Sciatic nerve (tissue), 2 donors: ENCODE measurements at places on chromosomes 1 and 21. TPM values are rescaled to one million over a fixed set of nuclear protein-coding genes. Genes with fewer than 3 reads are reported as not detected.

DNA sequence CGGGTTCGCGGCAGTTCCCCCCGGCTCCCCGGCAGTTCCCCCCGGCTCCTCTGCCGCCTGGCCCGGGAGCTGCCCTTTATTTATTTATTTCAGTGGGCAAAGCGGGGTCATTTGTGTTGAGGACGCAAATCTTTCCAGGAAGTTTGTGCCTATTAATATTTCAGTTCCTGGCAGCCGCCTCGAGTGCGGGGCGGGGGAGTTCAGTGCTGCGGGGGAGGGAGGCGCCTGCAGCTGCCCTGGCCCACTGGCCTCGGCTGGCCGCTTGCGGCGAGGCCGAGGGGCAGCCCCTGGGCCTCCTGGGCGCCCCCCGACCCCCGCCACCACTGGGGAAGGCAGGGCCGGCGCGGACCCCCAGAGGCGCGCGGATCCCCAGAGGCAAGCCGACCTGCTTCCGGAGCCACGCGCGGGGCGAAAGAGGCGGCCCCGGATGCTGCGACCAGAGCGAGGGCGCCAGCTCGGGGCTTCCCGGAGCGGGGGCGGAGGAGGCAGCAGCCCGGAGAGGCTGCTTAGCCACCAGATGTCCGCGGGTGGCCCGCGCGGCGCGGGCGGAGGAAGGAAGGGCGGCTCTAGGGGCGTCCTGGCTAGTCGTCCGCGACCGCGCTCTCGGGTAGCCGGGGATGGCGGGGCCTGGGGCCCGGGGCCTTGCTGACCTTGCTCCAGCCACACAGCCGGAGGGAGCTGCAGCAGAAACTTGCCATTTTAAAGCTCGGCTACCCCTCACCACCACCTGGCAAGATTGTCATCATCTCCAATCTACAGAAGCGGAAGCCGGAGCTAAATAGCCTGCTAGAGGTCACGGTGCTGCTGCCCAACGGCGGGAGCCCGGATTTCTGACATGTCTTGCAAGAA lies 48.0 kb downstream of the H3-3A start:
- DNase-seq: peak; percentile 81

DNA sequence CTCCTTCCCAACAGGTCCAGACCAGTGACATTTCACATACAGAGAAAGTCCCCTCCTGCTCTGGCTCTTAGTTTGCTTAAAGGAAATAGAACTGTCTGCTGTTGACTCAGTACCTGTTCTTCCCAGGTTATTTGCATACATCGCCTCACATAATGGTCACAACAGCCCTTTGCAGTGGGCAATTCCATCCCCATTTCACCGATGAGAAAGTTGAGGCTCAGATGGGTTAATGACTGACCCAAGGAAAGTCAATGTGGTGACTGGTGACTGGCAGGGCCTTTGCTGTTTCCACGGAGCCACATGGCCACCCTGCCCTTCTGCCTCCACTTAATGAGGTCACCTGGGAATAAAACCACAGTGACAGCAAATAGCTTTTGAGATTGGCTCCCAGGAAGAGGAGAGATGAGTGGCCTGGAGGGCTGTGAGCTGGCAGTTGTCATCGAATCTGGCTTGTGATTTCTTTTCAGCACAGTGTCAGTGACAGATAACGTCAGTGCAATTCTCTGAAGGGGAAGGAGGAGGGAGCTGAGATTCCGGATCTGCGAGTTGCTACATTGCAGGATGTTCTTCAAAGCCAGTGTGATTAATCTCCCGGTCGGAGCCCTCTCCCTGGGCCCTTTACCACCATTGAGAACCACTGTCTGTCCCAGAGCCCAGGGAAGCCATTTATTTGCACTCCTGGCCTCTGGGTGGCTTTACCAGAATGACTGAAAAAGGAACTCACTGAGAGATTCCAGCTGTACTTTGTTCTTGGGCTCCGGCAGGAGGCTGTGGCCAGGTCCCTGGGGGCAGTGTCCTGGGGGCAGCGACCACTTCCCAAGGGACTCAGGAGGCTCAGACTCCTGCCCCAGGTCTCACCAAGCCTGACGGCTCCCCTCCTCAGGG lies 117.2 kb downstream of the CNIH3 start:
- DNase-seq: no peak

DNA sequence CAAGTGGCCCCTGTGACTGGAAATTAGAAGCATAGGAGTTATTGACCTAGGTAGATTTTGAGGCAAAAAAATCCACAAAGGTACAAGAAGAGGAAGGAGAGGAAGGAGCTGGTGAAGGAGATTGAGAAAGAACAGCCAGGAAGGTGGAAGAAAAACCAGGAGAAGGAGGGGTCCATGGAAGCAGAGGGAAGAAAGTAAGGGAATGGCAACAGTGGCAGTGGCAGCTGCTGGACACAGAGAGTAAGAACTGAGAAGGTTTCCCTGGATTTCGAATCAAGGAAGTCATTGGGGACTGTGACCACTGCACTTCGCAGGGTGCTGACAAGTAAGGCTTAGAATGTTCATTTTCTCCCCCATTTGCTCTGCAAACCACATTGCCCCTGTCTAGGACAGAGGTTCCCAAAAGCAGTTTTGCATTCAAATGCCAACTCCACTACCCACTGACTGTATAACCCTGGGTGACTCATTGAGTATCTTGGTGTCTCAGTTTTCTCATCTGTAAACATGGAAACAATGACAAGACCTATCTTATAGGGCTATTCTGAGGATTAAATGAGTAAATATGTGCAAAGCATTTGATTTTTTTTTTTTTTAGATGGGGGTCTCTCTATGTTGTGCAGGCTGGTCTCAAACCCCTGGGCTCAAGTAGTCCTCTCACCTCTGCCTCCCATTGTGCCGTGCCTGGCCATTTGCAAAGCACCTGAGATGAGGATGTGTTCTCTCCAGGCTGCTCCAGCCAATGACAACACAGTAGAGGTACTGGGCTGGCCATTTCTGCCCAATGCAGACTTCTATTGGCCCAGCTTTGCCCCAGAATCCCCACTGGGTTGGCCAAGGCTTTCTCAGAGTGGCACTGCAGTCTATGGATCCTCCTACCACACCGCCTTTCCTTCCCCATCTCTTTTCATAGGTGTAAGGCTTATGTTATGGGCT lies 9.3 kb upstream of the CAPN2 start:
- DNase-seq: no peak

DNA sequence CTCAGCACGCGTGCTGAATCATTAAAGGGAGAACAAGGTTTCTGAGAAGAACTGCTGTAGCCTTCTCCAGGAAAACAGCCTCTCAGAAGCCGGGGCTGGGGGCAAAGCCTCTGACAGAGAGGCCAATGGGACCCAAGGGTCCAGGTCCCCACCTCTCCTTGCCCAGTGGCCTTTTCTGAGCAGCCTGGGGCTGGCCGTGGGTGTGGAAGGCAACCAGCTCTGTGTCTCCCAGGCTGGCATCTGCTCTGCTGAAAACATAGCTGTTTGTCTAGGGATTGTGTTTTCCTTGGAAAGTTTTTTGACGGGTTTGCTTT lies 261.2 kb downstream of the NPHP4 start:
- no peak for DNase-seq

GRCh38 chr21:31498985-31499384 lies 154.9 kb upstream of the TIAM1 start:
- no peak for DNase-seq

DNA sequence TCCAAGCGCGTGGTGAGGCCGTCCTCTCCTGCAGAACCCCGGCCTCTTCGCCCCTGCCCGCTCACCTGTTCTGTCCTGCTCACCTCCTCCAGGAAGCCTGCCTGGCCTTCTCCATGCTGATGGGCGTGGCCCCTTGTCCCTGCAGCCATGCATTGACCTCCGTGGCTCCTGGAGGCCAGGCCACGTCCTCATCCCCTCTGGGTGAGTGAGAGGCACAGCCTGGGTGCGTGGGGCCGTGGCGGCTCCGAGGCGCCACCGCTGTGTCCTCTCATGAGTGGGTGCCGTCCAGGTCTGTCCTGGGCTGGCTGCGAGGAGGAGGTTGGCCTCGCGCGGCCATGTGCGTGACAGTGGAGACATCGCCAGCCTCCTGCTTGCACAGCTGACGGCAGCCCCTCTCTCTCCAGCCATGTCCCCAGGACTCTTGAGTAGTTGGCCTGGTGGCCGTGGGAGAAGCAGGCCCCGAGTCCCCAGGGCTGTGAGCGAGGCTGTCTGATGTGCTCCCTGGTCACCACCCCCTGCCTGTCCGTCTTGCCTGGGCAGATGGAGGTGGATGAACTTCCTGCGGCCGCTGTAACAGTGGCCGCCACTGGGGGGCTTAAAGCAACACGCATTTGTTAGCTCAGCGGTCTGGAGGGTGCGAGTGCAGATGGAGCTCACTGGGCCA lies 58.1 kb downstream of the PRKCZ start:
- no peak for DNase-seq

GRCh38 chr1:104378414-104378813 lies 628.7 kb downstream of the AMY1C start:
- DNase-seq: no peak

DNA sequence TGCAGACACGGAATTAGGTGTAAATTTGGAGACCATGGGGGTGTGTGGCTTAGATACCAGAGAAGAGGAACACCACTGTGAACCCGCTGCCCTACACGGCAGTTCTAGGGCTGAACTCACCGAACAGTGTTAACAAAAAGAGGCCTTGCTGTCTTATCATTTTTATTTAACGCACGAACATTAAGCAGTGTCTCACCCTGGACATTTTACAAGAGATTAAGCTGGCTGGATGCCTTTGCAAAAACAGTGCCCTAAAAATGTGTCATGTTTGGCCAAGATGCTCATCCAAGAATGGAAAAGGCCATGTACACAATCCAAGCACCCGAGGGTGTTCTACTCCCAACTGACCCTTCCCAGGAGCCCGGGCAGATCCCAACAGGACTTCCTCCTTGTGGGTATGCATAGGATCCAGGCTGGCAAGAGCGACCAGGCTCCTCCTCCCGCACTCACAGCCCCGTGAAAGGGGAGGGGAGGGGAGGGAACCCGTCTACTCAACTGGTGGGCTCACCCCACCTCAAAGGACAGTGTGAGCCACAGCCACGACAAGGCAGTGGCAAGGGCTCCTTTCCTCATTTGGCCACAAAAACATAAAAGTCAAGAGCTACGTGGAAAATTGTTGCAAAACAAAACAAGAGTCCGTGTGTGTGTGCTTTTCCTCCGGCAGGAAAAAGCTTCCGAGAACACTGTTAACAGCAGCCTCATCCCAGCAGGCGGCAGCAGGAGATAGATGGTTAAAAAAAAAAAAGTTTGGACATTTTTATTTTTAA lies 20.3 kb downstream of the C2CD2 start:
- no peak for DNase-seq

DNA sequence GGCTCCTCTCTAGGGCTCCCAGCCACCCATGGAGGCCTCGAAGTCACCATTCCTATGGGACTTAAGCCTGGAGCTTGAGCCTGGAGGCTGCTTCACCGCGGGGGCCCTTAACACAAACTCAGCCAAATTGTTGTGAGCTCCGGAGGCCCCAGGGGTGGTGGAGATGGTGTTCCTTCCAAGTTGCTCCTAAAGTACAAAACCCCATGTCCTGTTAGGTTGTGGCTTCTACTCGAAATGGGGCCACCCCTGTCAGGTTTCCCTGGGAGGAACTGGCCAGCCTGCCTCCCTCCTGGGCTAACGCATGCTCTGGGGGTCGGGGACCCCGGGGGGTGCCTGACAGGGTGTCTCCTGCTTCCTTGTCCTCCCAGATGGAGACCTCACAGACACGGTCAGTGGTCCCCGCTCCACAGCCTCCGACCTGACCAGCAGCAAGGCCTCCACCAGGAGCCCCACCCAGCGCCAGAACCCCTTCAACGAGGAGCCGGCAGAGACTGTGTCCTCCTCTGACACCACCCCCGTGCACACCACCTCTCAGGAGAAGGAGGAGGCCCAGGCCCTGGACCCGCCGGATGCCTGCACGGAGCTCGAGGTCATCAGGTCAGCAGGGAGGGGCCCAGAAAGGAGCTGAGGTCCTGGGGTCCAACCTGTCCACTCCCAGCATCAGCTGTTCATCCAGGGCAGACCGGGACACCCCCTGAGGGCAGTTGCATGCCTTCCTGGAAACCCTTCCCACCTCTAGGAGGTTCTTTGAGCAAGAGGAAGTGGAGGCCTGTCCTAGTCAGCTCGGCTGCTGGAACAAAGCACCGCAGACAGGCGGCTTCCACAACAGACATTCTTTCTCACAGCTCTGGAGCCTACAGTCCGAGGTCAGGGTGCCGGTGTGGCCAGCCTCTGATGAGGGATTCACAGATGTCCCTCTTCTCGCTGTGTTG lies 10.8 kb upstream of the SLC25A34 start:
- no peak for DNase-seq

DNA sequence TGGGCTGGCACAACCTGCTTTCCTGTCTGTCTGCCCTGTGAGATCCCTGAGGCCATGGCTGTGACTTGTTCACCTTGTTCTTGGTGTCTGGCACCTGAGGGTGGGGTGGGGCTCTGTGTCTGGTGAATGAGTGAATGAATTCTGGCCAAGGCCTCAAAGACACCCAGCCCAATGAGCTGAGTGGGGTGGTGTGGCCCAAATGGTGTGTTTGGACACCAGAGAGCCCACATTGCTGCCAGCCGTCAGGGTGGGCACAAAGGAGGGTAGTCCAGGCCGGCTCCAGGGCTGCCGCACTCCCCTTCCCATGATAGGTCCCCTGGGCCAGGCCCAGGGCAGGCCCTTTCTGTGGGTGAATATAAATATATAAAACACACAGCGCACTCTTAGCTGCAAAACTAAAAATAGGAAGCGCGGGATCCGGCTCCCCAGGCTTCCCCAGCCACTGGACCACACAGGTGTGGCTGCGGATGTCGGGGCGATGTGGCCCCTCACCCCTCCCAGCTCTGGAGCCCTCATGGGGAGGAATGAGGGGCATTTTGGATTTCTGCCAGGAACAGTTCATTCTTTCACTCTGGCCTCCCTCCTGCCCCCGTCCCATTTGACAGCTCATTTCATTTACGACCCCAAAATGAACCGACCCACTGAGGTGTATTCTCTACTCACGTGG lies 33.3 kb downstream of the RUNX3 start:
- DNase-seq: peak; percentile 45

DNA sequence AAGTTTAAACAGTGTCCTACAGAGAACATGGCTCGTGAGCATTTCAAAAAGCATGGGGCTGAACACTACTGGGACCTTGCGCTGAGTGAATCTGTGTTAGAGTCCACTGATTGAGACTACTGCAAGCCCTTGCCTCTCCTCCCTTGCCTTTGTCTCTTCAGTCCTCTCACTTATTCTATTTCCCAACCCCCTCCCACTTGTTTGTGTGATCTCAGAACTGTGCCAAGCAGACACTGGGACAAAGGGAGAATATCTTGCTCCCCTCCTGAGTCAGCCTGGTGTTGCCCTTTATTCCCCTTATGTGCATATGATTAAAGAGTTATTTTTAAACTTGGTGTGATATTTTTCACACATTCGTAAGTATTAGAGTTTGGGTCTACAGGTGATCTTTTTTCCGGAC lies 11.1 kb upstream of the RPRD2 start:
- DNase-seq: no peak

- no peak for DNase-seq
Measured at GRCh38 chr1:173488001-173488400, 10.9 kb downstream of the PRDX6 start.

GRCh38 chr1:87684713-87685205 lies 356.1 kb downstream of the LMO4 start:
- no peak for DNase-seq

The NAV1 gene
- total RNA-seq: 84.0 TPM

The GALE gene
- 15.8 TPM for total RNA-seq

The BRDT gene
- not detected for total RNA-seq

The ELF3 gene
- total RNA-seq: 6.4 TPM

The DNAH14 gene
- 7.3 TPM for total RNA-seq

The FCGR2B gene
- total RNA-seq: 30.2 TPM

The C1orf21 gene
- 81.0 TPM for total RNA-seq
